Activated naive CD8-positive, alpha-beta T cell treated with anti-CD3 and anti-CD28 coated beads, Interleukin-2, amount 10 ng/mL, durations not matched to agents 7 days and 5 days (primary cell): ENCODE measurements at places on chromosomes 5 and 9.

DNA sequence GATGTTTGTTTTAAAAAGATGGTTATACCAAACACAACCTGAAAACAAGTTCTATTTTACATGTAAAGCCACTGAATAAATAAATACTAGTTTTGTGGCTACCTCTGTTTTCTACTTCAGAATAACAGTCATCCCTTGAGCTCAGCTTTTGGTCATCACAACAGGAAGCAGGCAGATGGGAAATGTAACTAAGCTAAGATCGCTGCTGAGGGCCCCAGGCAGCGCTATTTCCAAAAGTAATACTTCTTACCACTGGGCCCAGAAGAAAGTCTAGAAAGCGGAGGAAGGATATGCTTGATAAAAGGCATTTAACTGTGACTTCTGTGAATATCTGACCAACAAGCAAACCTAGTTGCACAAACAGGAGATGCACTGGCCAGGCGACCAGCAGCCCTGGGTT lies 61.4 kb downstream of the SERINC5 start:
- H3K36me3 ChIP-seq = peaks cover 29% of the 10 kb centered on the region
- no peak for DNase-seq
- H3K27me3 ChIP-seq = no peaks in the 10 kb centered on the region
- H3K4me1 ChIP-seq = peaks cover 72% of the 10 kb centered on the region
- H3K4me3 ChIP-seq = peak overlapping the region; percentile 73

DNA sequence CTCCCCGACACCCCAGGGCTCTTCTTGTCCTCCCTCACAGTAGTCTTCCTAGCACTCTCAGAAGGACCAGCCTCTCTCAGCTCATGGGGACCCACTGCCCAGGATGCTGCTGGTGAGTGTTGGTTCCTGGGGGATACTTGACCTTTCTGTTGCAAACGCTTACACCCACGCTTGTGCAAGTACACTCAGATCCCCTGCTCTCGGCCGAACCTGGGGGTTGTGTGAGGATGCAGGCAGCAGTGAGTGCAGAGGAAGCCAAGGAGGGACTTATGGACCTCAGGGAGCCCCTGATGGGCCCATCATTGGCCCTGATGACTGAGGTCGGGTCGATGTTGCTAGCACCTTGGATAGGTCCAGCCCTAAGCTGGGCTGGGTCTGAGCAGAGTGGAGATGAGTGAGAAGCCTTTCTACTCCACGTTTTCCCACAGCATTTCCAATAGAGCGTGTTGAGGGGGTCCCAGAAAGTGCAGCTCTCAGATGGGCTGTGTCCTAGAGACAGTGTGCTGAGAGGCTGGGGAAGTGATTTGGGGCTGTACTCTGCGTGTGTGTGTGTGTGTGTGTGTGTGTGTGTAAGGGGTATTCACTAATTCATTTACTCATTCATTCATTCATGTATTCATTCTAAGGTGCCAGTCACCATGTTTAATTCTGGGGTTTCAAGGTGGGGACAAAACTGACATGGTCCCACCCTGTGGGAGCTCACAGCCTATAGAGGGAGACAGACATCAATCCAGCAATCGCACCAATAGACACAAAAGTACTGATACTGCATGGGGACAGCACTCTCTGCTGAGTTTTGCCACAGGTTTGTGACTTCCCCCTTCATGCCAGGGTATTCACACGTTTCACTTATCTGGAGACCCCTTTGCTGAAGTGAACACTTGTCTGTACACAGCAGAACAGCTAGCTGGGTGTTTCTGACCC lies 25.2 kb upstream of the PITX1 start:
- peaks cover 19% of the 10 kb centered on the region for H3K27me3 ChIP-seq
- H3K4me3 ChIP-seq = no peak overlapping the region
- DNase-seq = peak; percentile 11
- H3K27ac ChIP-seq = no peak overlapping the region
- no peaks in the 10 kb centered on the region for H3K36me3 ChIP-seq

GRCh38 chr5:160167624-160168165 lies 48.4 kb upstream of the PWWP2A start:
- H3K4me3 ChIP-seq = no peak overlapping the region
- no peak overlapping the region for H3K27ac ChIP-seq
- no peak for DNase-seq
- H3K4me1 ChIP-seq = peaks cover 6% of the 10 kb centered on the region
- peaks cover 11% of the 10 kb centered on the region for H3K27me3 ChIP-seq
- H3K36me3 ChIP-seq = no peaks in the 10 kb centered on the region

GRCh38 chr5:137218471-137218870 lies 280.7 kb downstream of the SPOCK1 start:
- H3K4me3 ChIP-seq = no peak overlapping the region
- no peak overlapping the region for H3K27ac ChIP-seq
- peaks cover 6% of the 10 kb centered on the region for H3K27me3 ChIP-seq
- no peaks in the 10 kb centered on the region for H3K36me3 ChIP-seq
- no peaks in the 10 kb centered on the region for H3K4me1 ChIP-seq

DNA sequence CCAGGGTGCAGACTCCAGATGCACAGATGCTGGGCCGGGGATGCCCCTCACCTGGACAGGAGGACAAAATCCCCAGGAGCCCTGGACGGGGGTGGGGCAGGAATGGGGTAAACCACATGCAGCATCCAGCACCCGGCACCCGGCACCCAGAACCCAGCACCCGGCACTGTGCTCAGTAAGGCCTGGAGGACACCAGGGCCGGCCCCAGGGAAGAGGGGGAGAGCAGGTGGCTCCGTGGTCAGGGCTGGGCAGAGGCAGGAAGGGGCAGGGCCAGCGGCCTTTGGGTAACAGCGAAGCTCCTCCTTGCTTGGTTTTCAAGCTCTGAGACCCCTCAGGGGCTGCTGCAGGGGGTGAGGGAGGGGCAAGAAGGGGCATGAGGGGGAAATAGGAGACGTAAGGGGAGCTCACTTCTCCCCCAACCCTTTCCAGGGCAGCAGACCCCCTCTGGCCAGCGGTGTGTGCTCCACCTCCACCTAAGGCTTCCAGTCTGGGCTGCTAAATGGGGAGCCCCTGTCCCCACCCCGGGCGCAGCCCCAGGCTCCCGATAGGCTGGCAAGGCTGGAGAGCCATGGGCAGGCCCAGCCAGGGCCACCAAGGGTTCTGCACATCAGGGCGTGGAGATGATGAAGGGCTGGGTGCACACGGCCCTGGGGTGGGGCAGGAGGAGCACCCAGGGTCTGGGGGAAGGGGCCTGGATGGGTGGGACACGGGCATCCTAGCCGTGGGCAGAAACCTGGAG lies 17.8 kb upstream of the SLC6A19 start:
- H3K36me3 ChIP-seq = no peaks in the 10 kb centered on the region
- H3K4me3 ChIP-seq = no peak overlapping the region
- peak; percentile 25 for DNase-seq
- peaks cover under 1% of the 10 kb centered on the region for H3K27me3 ChIP-seq
- no peak overlapping the region for H3K27ac ChIP-seq

DNA sequence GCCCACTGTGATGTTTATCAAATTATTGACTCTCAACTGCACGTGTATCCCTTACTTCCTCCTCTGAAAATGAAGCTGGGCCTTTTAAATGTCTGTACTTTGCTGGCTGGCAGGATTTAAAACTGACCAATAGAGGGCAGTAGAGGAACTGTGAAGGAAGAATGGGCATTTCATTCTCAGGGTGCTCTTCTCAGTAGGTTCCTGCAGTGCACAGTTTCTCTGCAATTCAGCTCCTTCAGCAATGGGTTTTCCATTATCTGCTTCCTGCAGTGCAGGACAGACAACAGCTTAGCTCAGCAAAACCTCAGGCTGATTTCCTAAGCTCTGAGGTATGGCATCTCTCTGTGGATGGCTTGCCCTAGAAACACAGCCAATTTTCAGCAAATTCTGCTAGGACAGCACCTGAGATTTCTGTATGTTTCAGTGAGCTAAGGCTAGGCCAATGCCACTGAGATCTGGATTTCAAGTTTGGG lies 298.4 kb upstream of the PRDM9 start:
- no peaks in the 10 kb centered on the region for H3K4me1 ChIP-seq
- H3K27me3 ChIP-seq = no peaks in the 10 kb centered on the region
- H3K4me3 ChIP-seq = no peak overlapping the region
- no peak for DNase-seq

DNA sequence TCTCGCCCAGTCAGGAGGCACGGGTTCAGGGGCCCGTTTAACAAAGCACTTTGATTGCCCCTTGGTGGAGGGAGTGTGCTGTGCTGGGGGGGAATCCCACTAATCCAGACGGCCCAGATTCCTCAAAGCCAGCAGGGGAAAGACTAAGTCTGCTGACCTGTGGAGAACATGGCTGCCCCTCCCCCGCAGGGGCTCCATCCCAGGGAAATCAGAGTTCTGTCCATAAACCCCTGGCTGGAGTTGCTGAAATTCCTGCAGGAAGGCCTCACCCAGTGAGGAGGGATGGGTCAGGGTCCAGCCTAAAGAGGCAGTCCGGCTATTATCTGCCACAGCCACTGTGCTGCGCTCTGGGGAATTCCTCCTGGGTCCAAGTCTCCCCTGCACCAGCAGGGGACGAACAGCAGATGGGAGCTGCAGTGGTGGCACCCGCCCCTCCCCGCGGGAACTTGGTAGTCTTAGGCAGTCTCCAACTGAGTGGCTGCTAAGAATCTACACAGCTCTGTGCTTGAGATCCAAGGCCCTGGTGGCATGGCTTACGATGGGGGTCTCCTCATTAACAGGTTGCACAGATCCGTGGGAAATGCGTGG lies 174.0 kb upstream of the DAB2 start:
- H3K4me3 ChIP-seq = no peak overlapping the region
- no peaks in the 10 kb centered on the region for H3K4me1 ChIP-seq
- no peak overlapping the region for H3K27ac ChIP-seq
- peaks cover 35% of the 10 kb centered on the region for H3K27me3 ChIP-seq
- H3K36me3 ChIP-seq = peaks cover 2% of the 10 kb centered on the region

DNA sequence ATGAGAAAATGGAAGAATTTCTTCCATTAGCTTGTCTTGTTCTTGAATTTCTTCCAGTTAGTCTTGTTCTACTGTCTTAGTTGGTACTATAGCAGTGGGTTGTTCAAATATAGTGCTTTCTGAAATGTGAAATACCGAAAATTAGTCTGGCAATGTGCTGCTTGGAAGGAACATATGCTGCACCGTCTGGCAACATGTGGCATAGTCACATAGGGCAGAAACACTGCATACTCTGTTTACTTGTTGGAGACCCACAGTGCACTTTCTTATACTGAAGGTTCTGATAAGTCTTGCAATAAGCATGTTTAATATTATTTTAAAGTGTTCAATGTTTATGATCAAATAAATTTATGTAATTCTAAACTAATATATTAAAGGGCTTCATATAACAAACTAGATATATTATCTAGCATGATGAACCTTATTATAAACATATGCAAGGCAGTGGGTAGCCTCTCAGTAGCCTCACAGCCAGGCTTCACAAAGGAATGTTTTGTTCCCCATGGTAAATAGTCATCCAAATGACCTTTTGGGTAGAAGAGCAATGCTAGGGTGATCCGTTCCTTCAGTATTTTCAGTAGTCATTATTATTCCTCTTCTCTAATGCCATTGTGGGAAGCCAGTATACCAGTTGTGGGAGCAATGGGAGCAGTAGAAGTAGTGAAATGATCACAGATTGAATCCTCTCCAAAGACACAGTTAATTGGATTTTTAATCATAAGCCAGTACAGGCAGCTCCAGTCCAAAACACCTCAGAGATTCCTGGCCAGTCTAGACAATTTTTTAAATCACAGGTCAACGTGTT lies 1106.7 kb downstream of the DTWD2 start:
- no peaks in the 10 kb centered on the region for H3K27me3 ChIP-seq
- no peaks in the 10 kb centered on the region for H3K36me3 ChIP-seq
- no peak overlapping the region for H3K4me3 ChIP-seq
- DNase-seq = no peak

- H3K4me1 ChIP-seq = peaks cover 8% of the 10 kb centered on the region
- peaks cover 15% of the 10 kb centered on the region for H3K27me3 ChIP-seq
- no peaks in the 10 kb centered on the region for H3K36me3 ChIP-seq
- peak; percentile 37 for DNase-seq
- no peak overlapping the region for H3K4me3 ChIP-seq
Measured at GRCh38 chr9:137304383-137305059, 2.5 kb upstream of the NRARP start.

DNA sequence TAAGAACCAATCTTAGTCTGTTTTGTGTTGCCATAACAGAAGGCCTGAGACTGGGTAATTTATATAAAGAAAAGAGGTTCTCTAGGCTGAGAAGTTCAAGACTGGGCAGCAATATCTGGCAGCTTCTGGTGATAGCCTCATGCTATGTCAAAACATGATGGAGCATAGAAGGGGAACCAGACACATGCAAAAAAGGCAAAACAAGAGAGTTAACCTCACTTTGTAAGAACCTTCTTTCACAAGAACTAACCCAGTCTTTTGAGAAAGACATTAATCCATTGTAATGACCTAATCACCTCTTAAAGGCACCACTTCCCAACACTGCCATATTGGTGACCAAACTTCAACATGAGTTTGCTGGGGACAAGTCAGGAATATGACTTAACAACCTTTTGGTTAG lies 37.3 kb downstream of the FSD1L start:
- no peak for DNase-seq
- no peak overlapping the region for H3K27ac ChIP-seq
- peaks cover 11% of the 10 kb centered on the region for H3K36me3 ChIP-seq

DNA sequence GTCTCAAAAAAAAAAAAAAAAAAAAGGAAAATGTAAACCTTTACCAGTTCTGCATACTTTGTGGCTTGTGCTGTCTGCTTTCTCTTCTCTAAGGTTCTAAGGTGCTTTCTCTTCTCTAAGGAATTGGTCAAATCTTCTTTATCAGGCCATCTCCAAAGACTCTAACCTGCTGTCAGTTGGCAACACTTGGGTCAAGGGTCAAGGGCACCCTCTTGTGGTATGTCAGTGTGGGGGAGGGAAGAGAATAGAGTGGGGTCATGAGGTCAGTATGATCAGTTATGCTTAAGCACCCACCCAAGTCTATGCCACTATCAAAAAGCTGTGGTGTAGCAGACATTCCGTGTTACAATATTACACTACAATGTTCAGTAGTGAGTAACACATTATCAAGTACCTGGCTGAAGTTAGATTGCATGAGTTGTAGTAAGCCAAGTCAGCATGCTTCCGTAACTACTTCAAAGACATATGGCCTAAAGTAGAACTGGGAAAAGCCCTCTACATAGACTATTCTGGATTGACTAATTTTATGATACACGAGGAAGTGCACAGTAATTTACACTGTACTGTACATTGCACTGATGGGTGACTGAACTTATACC lies 25.0 kb upstream of the CCL28 start:
- H3K27ac ChIP-seq = no peak overlapping the region
- peaks cover 6% of the 10 kb centered on the region for H3K36me3 ChIP-seq
- H3K27me3 ChIP-seq = peaks cover 3% of the 10 kb centered on the region
- H3K4me3 ChIP-seq = no peak overlapping the region
- DNase-seq = no peak

DNA sequence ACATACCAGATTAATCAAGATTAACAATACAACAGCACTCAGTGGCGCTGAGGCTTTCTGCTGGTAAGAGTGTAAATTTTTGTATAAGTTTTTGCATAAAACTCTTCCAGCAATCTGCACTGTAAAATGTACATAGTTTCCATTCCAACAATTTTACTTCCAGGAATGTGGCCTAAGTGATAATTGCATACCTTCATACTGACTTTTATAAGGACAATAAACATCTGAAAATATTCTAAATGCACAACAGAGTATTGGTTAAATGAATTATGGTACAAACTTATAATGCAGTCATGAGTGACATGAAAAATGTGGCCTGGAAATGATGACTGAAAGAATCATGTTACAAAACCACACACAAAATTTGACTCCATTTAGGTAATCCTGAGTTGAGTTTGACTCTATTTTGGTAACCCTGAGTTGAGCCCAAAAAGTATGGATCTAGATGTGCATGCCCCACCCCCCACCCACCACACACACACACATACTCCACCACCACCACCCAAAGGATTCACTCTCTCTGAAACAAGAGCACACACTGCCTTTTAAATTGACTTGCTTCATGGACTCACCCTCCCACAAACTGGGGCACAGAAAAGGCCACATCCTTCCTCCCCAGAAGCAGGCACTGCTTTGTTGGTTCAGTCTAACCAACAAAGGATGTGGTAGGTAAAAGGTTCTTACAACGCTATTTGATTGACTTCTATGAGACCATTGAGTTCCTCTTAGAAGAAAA lies 137.6 kb downstream of the SUSD1 start:
- peak overlapping the region; percentile 33 for H3K4me3 ChIP-seq
- peak overlapping the region; percentile 87 for H3K27ac ChIP-seq
- peaks cover 42% of the 10 kb centered on the region for H3K36me3 ChIP-seq
- H3K4me1 ChIP-seq = peaks cover 56% of the 10 kb centered on the region
